NCI-H524 treated with DMSO at 0.1 percent for 48 hours (cell line): ENCODE measurements at places on chromosomes 6 and 20.

- DNase-seq: no peak
Observed at GRCh38 chr6:25833136-25833535, 1.3 kb upstream of the SLC17A1 start.

DNA sequence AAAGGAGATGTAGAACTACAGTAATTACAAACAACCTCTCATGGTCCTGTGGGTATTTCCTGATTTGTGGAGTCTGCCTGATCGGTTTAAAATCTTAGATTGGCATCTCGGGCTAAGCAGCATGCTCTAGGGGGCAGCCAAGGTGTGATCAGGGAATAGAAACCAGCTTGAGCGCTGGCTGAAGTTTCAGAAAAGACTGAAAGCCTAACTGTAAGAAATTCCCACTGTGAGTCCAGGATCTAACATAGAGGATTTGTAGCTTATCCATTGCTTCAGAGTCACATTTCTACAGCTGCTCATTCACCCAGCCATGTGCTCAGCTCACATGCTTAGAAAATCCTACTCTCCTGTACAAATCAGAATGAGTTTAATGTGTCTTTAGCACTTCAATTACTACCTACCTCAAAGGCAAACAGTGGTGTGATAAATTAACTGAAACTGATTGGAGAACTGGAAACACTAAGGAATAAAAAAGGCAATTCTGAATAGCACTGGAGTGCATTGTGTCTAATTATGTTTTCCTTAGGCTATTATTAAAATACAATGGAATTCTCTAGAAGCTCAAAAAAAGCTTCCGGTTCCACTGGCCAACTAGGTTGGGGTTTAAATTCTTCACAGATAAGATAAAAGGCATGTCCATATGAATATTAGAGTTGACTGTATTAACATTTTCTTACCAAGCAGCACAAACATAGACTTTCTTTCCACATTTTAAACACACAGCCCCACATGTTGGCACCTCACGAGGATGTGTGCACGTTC is 73.8 kb upstream of the MPC1 start:
- peak; percentile 70 for DNase-seq

DNA sequence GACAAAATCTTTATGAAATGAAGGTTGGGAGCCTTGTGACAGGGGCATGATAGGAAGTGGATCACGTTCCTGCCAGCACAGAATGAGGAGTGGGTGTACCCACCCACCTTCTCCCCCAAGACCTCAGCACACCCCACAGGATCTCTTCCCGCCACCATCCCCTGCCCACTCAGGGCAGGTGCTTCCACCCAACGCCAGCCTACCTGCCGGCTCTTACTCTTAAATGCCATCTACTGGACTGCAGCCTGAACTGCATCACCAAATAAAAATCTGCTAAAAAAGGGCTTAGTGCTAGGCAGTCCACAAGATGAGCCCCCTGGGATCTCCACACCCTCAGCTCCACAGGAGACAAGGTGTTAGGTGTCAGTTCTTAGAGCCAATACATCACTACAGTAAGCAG is 20.6 kb downstream of the DTNBP1 start:
- DNase-seq: no peak

DNA sequence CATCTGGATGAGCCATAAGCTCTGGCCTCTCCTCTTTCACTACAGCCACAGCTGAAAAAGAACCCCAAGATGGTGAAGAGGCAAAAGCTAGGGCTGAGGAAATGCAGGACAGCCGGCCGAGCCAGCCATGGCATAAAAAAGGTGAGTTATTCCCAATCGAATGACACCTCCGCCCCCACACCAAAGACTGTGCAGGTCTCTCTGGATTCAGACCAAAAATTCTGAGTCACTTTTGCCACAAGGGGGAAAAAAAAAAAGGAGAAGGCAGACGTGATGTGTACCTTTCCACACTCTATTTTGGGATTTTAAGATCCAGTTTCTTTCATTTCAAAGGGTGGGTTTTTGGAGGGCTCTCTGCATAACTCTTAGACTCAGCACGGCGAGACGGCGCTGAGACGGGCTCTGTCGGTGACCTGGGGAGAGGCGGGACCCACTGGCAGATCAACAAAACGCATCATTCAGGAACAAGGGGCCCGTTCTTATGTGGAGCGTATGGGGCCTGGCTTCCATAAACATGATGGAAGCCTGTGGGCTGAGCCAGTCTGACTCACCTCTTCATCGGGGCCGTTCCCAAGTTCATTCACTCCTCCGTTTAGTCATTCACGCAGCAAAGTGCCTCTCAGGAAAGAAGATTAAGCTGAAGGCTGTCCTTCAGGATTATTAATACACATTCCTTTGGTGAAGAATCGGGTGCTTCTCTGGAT is 54.8 kb downstream of the NFATC2 start:
- no peak for DNase-seq

DNA sequence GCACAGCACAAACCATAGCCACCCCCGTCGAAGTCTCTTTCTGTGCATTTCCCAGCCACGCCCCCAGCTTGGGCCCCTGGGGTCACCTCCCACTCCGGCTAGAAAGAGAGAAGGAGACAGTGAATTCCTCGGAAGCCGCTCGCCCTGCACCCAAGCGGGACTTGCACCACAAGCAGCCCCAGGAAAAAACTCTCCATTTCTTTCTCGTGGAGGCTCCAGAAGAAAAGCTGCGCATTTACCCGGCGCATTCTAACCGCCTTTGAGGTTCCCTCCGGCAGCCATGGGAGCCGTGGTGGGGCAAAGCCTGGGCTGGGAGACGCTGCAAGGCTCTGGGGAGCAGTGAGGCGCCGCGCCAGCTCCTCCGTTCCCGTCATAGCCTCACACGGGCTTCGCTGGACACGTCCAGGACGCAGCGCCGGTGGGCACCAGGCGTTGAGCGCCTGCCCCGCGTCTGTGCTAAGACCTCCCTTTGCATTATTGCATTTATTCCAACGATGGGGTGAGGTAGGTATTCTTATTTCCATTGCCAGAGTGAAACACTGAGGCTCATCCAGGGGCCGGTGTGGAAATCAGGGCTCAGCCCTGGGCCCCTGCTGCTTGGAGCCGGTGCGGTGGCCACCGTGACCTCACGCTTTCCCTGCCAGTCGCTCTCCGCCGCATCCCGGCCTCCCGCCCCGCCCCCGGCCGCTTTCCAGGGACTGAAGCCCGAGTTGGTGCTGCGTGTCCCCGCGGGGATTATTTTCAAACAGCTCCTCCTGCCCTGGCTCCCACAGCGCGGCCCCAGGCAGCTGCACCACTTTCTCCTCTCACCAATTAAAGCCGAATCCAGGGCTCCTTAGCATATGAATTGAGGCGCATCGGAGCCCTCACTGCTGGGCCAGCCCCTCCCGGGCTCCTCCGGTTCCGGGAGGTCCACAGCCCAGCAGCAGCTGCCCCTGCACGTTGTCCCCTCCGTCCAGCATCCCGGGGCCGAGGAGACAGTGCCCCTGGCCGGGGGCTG is 148.3 kb upstream of the AFDN start:
- DNase-seq: peak; percentile 40

GRCh38 chr6:98041056-98041455 is 758.0 kb upstream of the MMS22L start:
- no peak for DNase-seq

DNA sequence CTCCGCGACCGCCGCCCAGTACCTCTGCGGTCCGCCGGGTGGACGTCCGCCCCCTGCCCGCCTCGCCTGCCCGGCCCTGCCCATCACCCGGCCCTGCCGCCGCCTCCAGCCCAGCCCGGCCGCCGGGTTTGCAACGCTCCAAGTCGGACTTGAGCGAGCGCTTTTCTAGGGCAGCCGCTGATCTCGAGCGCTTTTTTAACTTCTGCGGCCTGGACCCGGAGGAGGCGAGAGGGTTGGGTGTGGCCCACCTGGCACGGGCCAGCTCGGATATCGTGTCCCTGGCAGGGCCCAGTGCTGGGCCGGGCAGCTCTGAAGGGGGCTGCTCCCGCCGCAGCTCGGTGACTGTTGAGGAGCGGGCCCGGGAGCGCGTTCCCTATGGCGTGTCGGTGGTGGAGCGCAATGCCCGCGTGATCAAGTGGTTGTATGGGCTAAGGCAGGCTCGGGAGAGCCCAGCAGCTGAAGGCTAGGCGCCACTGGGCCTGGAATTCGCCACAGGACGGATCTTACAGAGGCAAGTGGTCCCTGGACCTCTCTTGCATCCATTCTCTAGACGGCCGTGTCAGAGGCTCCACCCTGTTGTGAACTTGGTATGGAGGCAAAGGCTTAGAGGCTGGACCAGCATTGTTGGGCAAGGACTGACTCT is 11.8 kb downstream of the FAM110A start:
- no peak for DNase-seq

GRCh38 chr6:71403422-71404134 is 115.0 kb downstream of the OGFRL1 start:
- no peak for DNase-seq

GRCh38 chr20:17281478-17281877 is 54.6 kb downstream of the PCSK2 start:
- peak; percentile 18 for DNase-seq

GRCh38 chr20:8175741-8176675 is 43.9 kb downstream of the PLCB1 start:
- peak; percentile 87 for DNase-seq

DNA sequence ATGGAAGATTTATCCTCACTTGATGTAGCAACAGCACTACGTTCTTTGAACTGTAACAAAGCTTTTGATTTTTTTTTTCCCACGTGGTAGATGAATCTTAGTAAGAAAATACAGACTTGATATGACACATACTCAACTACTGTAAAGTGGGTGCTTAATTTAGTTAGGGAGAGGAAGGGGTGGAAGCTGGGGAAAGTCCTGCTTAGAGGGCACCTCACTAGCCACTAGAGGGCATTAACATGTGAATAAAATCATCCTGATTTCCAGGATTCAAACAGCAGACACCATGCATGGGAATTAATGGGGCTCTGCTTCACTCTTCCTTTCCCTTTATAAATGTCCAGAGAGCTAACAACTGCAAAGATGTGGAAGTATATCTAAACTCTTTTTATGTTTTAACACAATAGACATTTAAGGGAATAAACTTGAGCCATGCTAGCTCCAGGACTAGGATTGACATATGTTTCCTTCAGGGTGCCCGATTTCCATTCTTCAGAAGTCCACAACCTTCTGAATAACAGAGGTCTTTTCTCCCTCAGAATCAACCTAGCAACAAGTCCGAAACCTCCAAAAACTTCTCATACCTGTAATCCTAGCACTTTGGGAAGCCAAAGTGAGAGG is 250.1 kb downstream of the ATXN1 start:
- DNase-seq: no peak

- no peak for DNase-seq
Observed at GRCh38 chr6:51099201-51099600, 280.5 kb downstream of the TFAP2B start.

GRCh38 chr6:122789182-122790027 is at the start of gene SMPDL3A:
Gene SMPDL3A, plus strand, starts transcription at chr6:122789258. Its CDS starts 89 bp downstream, at chr6:122789347.
- DNase-seq: peak; percentile 54

DNA sequence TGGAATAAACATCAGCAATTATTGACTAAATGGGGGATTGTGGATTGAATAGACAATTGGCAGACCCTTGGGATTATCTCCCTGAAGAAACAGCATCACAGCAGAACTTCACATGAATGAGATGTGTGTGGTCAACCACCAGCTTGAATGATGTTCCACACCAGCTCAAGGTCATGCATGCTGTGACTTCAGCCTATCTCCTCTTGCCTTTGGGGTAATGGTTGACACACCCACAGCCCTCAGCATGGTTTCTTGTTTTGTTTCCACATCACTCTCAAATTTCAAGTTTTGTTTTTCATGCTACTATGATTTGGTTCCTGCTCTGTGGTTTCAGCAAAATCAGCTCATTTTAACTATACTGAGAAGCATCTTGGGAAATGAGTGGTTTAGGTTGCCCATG is 94.3 kb downstream of the PAK5 start:
- DNase-seq: no peak
